Urinary bladder (tissue), 4 donors: ENCODE measurements at places on chromosomes 7 and 10. TPM values are rescaled to one million over a fixed set of nuclear protein-coding genes. Genes with fewer than 3 reads are reported as not detected.

The BAIAP2L1 gene
- total RNA-seq: 4.9 TPM

The OR2A5 gene
- not detected for total RNA-seq

The C7orf25 gene
- total RNA-seq: 4.0 TPM

The CALCR gene
- total RNA-seq: 0.26 TPM

The IRF5 gene
- 5.3 TPM for total RNA-seq

The C10orf62 gene
- total RNA-seq: not detected

The TMEM176B gene
- total RNA-seq: 59.4 TPM
